ENCODE measurements at places on chromosomes 7 and 10.

DNA sequence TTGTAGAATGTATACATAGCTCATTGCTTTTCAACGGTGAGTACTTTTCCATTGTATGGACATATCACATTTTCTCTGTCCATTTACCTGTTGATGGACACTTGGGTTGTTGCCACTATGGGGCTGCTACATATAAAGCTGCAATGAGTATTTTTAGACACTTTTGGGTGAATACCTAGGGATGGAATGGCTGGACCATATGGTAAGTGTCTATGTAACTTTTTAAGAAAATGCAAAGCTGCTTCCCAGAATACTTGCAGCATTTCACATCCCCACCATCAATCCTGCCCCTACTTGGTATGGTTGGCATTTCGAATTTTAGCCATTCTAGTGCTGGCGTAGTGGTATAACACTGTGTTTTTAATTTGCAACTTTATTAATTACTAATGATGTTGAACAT is 274.6 kb downstream of the TNS3 start:
- no peak for DNase-seq

DNA sequence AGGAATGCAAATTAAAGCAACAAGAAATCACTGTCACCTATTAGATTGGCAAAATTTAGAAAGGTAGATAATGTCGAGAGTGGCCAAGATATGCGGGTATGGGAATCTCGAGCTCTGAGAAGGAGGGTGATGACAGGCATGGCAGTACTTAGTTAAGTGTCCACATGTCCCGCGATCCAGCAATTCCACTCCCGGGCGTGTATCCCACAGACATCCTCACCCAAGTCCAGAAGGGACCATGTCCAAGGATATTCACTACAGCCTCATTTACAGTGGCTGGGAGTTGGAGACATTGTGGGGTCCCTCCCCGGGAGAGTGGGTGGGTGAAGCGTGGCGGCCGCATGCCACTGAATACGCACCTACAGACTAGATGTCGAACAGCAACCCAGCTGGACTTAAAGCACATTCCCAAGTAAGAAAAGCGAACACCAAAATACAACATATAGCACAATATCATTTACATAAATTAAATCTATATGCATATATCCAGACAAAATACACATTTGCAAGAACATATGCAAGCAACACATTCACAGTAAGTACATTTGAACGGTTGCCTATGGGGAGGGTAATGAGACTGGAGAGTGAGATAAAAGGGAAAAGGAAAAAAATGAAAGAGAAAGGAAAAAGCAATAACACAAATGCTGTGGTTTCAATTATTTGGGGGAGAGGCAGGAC is 9.9 kb downstream of the KCNH2 start:
- no peak for DNase-seq

GRCh38 chr7:2643386-2644219 is 11.8 kb downstream of the TTYH3 start:
- DNase-seq, result no peak

DNA sequence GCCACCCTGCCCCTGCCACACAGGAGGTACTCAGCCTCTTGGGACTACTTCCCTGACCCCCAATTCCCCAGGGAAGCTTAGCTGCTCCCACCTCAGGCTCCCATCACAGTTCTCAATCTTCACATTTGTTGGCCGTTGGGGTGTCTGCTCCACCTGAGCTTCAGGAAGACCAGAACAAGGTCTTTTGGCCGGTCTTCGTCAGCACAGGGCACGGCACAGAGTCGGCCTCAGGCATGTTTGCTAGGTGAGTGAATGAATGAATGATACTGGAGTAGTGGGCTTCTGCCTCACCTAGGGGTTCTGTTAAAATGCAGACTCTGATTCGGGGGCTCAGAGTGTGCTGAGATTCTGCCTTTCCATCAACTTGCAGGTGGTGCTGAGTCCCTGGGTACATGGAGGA is 20.3 kb downstream of the GPRIN2 start:
- DNase-seq, result no peak

- DNase-seq, result no peak
Observed at GRCh38 chr7:46970476-46970875, 611.4 kb downstream of the TNS3 start.

GRCh38 chr7:97512441-97513207 is 219.3 kb upstream of the TAC1 start:
- DNase-seq, result no peak

DNA sequence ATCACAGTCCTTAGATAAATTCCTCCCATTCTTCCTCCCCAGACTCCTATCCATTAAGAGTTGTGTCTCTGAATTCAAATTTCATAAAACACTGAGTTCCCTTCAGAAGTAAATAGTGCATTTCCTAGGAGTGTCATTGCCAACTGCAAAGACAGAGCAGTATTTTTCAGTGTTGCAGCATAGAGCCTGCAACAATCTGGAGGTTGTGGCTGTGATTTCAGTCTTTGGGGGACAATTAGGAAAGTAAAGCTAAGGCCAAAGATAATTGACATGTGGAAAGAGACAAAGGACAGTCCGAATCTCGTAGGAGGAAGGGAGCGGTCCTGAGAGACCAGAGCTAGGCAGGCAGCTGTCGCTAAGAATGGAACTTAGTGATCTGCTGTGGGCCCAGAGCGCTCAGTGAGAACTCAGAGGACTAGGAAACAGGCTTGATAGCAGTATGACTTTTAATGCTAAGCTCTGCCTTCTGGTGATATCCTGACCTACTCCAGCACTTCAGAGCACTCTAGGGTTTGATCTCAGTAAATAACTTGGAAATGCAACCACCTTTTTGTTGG is 46.2 kb downstream of the PRPF18 start:
- DNase-seq, result no peak

DNA sequence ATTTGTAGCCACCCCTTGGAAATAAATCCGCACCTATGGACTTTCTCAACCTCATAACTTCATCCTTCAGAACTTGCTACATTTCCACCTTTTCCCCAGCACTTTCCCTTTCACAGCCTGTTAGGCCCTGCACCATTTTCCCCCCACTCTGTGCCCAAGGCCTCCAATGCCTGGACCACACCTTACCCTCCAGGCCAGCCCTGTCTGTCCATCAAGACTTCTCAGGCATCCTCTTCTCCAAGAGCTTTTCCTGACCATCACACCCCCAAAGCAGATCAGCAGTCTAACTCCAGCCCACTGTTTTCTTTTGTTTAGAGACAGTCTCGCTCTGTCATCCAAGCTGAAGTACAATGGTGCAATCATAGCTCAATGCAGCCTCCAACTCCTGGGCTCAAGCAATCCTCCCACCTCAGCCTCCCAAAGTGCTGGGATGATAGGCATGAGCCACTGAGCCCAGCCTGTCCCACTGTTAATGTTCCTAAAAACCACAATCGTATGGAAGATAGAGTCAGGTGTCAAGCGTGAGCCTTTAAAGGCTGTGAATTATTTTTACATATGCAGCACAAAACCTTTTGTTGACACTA is 116.8 kb downstream of the PARD3 start:
- no peak for DNase-seq

- DNase-seq, result no peak
Observed at GRCh38 chr7:11587814-11588213, 244.2 kb downstream of the THSD7A start.

GRCh38 chr7:56115852-56116538 is at the start of gene NUPR2:
Gene NUPR2, minus strand, starts transcription at chr7:56116417. Its CDS starts 103 bp downstream, at chr7:56116314.
- DNase-seq, result no peak

DNA sequence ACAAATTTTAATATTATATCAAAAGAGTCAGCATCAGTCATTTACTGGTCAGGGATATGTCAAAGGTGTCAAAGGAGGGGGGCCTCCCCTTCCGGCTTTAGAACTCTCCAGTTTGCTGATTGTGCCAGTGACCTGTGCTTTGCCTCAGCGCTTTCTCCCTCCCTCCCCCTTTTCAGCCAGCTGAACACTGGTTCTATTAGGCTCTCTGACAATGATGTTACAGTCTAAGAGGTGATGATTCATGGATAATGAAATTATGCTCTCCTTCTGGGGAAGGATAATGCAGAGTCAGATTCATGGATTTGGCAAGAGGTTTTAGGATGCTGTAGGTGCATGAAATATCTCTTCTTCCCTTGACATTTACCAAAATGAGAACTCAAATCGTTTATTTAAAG is 6.1 kb downstream of the LRRTM3 start:
- DNase-seq, result no peak

GRCh38 chr7:1669064-1669951 is 769 bp upstream of the ELFN1 start:
- DNase-seq, result no peak

DNA sequence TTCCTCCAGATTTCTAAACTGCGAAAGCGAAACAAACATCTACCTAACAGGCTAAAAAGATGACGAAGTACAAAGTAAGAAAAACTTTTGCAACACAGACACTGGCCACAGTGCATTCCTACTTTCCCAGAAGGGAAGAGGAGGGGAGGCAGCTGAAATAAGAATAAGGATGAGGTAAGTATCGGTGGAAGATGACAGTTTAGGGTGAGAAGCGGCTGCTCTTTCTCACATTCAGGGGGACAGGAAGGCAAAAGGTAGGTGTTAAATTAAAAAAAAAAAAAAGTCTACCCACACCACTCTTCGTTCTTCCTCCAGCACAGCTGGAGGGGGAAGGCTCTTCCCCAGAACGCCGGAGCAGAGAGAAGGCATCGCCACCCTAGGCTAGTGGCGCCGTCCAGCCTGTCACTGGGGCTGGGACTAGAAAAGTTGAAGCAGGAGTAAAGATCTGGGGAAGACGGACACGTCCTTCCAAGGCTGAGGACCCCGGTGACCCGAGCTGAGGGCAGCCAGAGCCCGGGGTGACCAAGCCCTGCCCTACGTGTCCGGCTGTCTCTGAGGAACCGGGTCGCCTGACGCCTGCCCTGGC is 846 bp downstream of the DNAJC1 start:
- DNase-seq, result peak; percentile 32

DNA sequence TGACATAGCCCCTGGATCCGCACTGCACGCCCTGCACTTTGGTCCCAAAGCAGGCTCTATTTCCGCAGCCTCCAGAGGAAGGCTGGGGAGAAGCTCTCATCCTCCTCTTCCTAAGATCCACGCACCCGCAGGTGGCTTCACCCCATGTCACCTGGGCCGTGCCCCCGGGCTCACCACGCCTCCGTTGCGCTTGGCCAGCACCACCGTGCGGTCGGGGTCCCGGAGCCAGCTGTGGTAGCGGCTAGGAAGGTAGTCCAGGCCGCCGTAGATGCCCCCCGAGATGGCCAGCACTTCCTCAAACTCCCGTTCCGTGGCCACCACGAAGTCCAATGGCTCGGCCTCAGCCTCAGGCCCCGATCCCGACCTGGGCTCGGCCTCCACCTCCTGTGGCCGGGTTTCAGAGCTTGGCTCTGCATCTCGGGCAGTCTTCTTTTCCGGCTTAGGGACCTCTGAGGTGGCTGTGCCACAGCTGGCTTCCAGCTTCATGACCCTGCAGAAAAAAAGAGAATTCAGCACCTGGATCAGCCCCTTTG is 5.7 kb downstream of the NAT16 start:
- DNase-seq, result no peak

- no peak for DNase-seq
Observed at GRCh38 chr10:107618504-107618994, 454.0 kb upstream of the SORCS1 start.

DNA sequence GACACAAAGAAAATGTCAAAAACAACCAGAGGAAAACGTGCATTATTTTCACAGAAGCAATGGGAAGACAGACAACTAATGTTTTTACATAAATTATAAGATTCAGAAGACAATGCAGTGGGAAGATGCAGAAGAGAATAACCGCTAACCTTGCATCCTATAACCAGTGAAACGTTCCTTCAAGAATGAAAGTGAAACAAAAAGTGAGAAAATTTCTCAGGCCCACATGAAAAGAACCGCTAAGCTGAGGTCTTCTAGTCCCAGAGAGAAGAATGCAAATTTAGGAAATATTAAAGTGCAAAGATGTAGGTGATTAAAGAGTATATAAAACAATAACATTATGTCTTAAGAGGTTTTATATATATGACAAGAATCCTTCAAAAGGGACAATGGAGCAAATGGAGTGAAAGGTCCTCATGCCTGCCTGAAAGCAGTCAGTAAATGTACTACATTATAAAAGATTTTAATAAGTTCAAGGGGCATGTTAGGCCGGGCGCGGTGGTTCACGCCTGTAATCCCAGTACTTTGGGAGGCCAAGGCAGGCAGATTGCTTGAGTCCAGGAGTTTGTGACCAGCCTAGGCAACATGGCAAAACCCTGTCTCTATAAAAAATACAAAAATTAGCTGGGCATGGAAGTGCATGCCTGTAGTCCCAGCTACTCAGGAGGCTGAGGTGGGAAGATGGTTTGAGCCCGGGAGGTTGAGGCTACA is 43.1 kb upstream of the DDC start:
- no peak for DNase-seq

DNA sequence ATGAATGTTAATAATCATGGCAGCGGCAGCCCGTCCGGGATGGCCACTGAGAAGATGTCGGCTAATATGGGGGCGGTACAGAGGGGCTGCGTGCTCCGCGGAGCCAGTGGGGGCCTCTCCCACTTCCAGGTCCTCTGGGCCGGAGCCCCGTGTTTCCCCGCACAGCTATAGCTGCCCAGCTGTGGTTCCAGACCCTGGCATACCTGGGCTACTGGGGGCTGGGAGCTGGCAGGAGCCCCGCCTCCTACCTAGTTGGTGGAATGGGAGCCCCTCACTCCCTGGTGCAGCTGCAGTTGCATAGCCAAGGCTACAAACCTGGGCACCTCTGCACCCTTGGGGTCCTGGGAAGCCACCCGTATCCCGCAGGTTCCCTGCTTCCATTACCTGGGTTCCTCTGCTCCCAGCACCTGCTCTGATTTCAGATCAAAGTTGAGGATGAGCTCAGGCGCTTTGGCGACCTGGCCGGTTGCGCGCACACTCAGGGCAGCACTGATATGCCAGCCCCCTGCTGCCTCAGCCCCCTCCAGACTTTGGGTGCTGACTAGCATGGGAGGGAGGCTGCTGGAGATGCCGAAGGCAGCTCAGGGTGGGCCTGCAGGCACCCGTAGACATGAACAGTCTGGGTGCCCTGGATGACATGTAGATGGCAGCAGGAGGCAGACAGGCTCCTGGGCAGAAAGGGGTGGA is 236.5 kb upstream of the SEMA3D start:
- DNase-seq, result no peak

- DNase-seq, result no peak
Observed at GRCh38 chr7:102914585-102914984, 1.8 kb downstream of the LRRC17 start.

DNA sequence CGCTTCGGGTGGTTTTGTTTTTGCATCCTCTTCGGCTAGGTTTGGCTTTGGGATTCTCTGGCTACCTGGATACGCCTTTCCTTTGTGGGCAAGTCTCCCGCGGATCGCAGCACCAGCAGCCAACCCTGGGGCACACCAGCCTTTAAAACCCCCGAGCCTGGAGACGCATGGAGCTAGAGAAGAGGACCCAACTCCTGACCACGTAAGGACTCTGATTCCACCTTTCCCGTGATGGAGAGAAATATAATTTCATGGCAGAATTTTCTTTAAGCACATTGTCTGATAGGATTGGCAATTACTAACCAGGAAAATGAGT is 535.4 kb upstream of the GALNT17 start:
- no peak for DNase-seq

GRCh38 chr7:98995111-98995510 is 116.8 kb downstream of the TRRAP start:
- DNase-seq, result no peak

- no peak for DNase-seq
Observed at GRCh38 chr7:40584667-40585433, 450.0 kb downstream of the SUGCT start.

GRCh38 chr7:157560710-157561522 is 224.1 kb downstream of the DNAJB6 start:
- no peak for DNase-seq

- DNase-seq, result no peak
Observed at GRCh38 chr10:11491087-11491486, 120.4 kb downstream of the USP6NL start.
